A549 treated with CORT108297 at 1 μM for 4 hours (cell line): ENCODE measurements at places on chromosomes 12 and 14. TPM values are rescaled to one million over a fixed set of nuclear protein-coding genes. Genes with fewer than 3 reads are reported as not detected.

NDUFA12 gene
- total RNA-seq, result 122 to 162 TPM (median 135 TPM) in 5 replicates

RD3L gene
- not detected in 5 replicates for total RNA-seq

PLEK2 gene
- 20.6 to 29.7 TPM (median 26.1 TPM) in 5 replicates for total RNA-seq

A2M gene
- 0.27 TPM in 1 of 5 replicates, not detected in the others for total RNA-seq

SCN8A gene
- 1.3 to 2.1 TPM (median 1.6 TPM) in 5 replicates for total RNA-seq

CYP27B1 gene
- total RNA-seq, result 1.2 to 3.7 TPM (median 2.0 TPM) in 5 replicates

BHLHE41 gene
- total RNA-seq, result 0.66 to 2.5 TPM (median 0.85 TPM) in 5 replicates

GABARAPL1 gene
- total RNA-seq, result 32.0 to 41.5 TPM (median 38.0 TPM) in 5 replicates

SLC2A14 gene
- not detected in 5 replicates for total RNA-seq

TMEM253 gene
- total RNA-seq, result 0.73 to 0.98 TPM (median 0.93 TPM) in 5 replicates

P2RX2 gene
- not detected in 5 replicates for total RNA-seq

OTOGL gene
- total RNA-seq, result 0.02 TPM in 1 of 5 replicates, not detected in the others

SERPINA3 gene
- 6.6 to 11.2 TPM (median 9.0 TPM) in 5 replicates for total RNA-seq

OR6C3 gene
- not detected in 5 replicates for total RNA-seq

TMEM233 gene
- total RNA-seq, result 0.03 to 0.09 TPM (median 0.05 TPM) in 5 replicates

TAS2R30 gene
- 0.05 TPM in 1 of 5 replicates, not detected in the others for total RNA-seq

JPH4 gene
- 0.03 to 0.05 TPM in 2 of 5 replicates, not detected in the others for total RNA-seq

SLC24A4 gene
- 0.11 to 0.33 TPM (median 0.15 TPM) in 5 replicates for total RNA-seq

CD163 gene
- total RNA-seq, result 0.02 to 0.07 TPM in 2 of 5 replicates, not detected in the others
